ENCODE measurements at places on chromosomes 13 and 19.

DNA sequence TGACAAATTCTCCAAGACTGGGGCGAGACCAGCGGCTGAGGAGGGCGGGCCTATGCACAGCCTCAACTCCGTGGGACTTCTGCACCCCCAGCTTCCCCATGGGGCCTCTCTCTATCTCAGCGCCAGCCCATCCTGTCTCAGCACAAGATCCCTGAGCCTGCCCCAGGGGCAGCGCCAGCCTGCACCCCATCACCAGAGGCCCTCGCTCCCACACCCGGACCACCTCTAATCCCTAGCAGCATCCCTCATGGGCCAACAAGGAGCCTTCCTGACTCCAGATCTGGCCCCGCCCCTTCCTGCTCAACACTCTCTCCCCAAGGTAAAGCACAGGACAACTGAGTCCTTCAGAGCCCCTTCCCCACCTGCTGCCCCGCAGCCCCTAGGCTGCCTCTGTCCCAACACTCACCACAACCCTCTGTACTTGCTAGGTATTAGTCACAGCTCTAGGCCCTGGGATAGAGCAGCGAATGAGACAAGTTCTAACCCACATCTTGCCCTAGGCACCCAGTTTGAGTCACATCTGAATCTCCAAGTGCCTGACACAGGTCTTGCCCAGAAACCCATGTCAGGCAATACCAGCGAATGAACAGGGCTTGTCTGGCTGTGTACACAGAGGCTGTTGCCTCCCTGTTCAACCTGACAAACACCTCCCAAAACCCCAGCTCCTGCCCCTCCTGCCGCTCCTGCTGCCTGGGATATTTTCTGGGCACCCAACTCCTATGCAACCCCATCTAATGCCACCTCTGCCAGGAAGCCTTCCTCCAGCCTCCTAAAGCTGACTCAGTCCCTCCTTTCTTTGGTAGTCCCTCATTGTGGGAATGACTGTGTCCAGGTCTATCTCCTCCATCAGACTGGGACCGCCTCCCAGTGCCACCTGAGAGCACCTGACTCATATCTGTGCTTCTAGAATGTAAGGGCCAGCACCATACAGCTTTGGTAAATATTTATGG lies 18.6 kb downstream of the GRIK5 start:
- DNase-seq, result no peak

DNA sequence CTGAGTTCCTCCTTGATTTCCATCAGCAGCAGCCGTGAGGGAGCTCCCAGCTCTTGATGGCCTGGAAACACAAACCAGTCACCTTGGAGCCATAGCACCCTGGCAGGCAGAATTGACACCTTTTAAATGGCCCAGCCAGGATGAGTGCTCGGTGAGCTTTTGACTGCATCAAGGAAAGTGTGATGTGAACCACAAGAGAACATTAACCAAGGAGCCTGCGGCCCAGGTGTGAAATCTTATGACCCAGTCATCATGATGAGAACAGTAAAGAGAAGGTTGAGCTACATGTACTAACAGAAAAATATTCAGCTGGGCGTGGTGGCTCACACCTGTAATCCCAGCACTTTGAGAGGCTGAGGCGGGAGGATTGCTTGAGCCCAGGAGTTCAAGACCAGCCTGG lies 22.8 kb downstream of the SUGP2 start:
- no peak for DNase-seq

GRCh38 chr13:51767100-51767499 lies 36.9 kb downstream of the DHRS12 start:
- DNase-seq, result no peak

DNA sequence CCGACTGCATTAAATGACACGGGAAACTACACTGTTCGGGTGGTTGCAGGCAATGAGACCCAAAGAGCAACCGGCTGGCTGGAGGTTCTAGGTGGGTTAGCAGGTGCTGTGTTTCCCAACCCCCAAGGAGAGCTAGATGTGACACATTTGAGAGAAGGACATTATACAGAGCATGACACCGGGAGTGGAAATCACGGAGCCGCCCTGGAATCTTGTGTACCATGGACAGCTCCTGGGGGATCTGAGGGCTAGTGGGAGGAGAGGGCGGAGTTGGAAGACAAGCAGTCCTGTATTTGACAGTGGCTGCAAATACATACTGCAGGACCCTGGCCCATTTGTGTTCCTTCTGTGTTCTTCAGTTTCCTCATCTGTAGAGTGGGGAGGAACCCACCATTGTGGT lies 2.3 kb downstream of the CEACAM18 start:
- no peak for DNase-seq

GRCh38 chr13:46387064-46387851 lies at the start of gene RUBCNL:
Gene RUBCNL, minus strand, starts transcription at chr13:46387252. Its CDS starts 14,777 bp downstream, at chr13:46372475.
- DNase-seq, result peak; percentile 78

- DNase-seq, result no peak
Observed at GRCh38 chr19:51318687-51319648, 7.5 kb downstream of the IGLON5 start.

- DNase-seq, result no peak
Observed at GRCh38 chr13:43021926-43022670, 1.3 kb upstream of the DNAJC15 start.

- peak; percentile 62 for DNase-seq
Observed at GRCh38 chr19:35216833-35217648, 11.5 kb downstream of the FAM187B start.

GRCh38 chr13:30006246-30006645 lies 155.8 kb upstream of the UBL3 start:
- DNase-seq, result no peak

All from upper lobe of right lung (tissue), 1 donor.